T-helper 2 cell treated with Interferon-gamma antibody and Interleukin-4, amounts not matched to agents 5 μg/mL and 100 μg/mL, for 36 hours (primary cell): ENCODE measurements at places on chromosomes 12 and 14.

DNA sequence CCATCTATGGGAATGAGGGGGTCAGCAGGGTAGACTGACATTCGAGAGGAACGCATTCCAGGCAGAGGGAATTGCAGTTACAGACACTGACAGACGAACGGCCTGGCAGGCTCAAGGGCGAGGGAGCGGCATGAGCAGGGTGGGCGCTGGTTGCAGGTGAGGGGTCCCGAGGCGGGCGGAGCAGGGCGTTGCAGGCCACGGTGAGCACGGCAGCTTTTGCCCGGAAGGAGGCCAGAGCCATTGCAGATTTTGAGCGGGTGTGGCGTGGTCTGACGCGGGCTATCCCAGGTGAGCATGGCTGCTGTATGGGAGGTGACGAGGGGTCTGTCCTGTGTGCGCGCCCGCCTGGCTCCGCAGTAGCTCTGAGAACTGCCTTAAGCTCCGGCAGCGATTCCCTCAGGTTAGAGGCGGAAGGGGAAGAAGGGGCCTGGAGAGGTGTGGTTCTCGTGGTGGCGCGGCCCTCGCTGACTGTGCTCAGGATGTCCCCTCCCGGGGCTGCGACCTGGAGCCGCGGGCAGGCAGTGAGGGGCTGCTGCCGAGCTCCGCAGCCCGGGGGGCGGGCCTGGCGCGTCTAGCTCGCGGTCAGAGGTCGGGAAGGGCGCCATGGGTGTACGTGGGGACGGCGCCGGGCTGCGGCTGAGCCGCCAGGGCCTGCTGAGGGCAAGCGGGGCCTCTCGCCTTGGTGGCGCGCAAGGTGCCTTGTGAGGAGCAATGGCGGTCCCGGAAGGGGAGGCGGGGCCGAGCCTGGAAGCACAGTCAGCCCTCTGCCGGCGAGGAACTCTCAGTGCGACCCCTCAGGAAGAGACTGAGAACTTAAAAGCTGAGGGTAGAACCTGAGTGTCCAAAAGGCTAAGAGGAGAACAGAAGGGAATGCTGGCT, 177.1 kb downstream of the CACNA1C start:
- no peak for DNase-seq

- no peak for DNase-seq
These were observed 11.0 kb upstream of the CACNA2D4 start for GRCh38 chr12:1929241-1929984.

DNA sequence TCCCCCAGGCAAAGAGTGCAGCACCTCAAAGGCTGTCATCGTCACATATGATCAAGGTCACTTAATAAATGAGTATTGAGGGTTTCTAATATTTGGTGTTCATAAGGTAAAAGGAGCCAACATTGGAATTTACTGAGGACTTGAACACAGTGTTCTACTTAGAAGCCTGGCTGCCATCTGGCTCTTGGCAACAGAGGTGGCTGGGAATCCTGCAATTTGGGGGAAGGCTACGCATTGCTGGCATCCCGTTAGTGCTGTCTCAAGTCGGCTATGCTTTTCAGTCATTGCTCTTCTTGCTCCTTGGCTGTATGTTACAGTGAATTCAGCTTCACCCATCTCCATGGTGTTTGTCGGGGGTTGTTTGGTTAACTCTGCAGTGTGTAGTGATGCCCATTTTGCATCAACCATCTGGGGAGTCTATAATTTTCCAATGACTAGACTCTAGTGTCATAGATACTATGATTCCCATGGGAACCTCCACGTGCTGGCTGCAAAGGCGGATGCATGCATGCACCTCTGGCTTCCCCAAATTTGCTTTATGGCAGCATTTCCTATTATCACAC, 12.9 kb upstream of the SLC24A4 start:
- DNase-seq: no peak

- no peak for DNase-seq
These were observed 119.6 kb upstream of the PTPRB start for GRCh38 chr12:70756791-70757190.

DNA sequence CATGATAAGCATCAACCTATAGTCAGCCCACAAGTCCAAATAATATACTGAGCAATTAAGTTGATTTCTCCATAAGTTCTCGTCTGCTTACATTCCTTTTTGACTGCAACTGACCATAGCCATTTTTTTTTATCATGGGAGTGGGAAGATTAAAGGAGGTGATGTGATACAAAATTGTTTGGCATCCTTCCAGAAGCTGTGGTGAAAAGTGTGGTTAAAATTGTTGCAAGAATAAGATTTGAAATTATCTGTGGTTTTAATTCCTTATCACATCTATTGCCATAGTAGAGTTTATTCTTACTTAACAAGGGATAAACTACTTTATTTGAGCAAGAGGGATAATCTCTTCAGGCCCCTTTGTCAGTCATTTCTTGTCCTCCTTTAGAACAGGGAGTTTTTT, 50.7 kb downstream of the LIN52 start:
- no peak for DNase-seq

GRCh38 chr12:4086481-4086880, 187.1 kb upstream of the CCND2 start:
- DNase-seq: no peak

DNA sequence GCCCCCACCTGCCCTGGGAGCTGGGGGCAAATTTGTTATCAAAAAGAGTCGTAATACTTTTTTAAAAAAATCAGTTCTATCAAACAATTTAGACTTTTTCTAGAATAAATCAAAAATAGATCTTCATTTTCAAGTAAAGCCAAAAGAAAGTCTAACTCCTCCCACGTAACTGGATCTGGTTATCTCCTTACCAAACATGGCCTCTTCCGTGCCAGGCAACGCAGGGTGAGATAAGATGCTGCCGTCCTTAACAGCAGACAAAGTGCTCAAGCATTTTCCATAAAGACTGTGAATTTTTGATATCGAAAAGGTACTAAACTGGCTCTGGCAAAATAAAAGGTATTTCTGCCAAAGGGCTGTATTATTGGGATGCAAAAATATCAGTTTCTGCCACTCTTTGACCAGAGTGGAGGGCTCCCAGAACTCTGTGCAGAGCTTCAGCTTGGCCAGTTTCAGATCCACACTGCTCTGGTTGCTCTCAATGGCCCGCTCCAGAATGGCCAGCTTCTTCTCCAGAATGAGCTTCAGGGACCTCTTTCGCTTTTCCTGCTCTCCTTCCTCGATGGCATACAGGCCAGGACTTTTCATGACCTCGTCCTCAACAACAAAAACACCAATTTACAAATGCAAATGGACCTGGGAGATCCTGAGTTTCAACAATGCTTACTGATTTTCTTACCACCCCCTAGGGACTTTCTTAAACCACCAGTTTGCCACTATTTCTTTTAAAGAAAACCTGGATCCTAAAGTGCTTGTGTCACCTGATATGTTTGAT, 29.0 kb downstream of the NRDE2 start:
- no peak for DNase-seq

- no peak for DNase-seq
These were observed 256.9 kb downstream of the SYT1 start for GRCh38 chr12:79121486-79121885.

DNA sequence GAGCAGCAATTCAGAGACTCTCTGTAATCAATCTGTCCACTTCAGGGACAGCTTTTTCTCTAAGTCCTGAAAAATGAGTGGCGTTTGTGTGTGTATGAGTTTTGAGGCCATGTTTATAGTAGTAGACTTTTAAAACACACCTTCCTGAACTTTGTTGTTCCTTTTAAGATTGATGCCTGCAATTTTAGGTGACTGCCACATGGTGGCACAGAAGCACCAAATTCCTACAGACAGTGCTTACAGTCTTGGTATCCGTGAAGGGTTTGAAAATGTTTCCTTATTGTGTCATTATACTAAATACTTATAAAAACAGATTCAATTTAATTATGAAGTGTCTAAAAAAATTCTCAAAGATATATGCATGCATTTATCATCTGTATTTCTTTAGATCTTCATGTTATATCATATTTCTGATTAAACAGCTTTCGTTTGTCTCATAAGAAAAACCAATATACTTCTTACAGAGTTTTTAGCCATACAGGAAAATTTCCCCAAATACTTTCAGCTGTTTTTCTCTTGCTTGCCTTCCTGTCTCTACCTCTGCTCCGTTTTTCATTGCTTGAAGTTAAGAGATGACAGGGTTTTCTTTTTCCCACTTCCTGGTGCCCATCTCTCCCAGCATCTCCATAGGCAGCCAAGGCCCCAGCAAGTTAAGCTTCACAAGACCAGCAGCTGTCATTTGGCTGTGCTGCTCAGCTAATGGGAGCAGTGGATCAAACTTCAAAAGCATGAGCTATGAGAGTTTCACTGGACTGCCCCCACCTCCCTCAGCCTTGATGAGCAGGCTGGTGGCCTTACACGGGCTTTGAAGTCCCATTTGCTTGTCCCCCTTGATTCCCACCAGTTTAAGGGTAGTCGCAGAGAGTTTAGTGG, 259.6 kb downstream of the AKAP6 start:
- DNase-seq: no peak

DNA sequence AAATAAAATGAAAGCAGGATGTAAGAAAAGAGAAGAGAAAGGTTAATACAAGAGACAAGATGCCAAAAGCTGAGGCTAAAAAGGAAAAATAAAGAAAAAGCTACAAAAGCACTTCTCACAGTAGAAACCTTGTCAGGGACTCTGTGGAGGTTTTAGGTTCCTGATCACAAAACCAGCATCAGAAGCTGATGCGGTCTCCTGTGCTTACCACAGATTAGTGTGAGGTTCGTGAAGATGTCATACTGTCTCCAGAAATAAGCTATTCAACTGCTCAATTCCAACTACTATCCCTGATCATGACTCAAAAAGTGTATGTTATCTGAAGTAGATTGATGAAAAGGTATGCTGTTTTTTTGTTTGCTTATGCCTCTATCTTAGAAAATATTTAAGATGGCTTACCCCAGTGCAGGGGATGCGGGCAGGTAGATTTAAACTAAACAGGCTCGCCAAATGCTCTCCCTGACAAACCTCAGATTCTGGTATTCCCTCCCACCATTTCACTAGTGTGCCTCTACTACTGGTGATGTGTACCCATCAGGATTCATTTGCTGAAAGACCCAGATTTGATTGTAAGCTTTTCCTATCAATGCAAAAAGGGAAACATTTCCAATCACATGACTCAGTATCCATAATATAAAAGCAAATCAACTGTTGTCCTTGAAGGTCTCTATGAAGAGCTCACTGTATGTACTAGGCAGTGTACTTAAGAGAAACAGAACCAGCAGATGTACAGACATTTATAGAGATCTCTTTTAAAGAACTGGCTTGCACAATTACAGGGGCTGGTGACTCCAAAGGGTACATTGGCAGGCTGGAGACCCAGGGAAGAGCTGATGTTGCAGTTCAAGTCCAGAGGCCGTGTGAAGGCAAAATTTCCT, 169.5 kb upstream of the FOXN3 start:
- peak; percentile 20 for DNase-seq

DNA sequence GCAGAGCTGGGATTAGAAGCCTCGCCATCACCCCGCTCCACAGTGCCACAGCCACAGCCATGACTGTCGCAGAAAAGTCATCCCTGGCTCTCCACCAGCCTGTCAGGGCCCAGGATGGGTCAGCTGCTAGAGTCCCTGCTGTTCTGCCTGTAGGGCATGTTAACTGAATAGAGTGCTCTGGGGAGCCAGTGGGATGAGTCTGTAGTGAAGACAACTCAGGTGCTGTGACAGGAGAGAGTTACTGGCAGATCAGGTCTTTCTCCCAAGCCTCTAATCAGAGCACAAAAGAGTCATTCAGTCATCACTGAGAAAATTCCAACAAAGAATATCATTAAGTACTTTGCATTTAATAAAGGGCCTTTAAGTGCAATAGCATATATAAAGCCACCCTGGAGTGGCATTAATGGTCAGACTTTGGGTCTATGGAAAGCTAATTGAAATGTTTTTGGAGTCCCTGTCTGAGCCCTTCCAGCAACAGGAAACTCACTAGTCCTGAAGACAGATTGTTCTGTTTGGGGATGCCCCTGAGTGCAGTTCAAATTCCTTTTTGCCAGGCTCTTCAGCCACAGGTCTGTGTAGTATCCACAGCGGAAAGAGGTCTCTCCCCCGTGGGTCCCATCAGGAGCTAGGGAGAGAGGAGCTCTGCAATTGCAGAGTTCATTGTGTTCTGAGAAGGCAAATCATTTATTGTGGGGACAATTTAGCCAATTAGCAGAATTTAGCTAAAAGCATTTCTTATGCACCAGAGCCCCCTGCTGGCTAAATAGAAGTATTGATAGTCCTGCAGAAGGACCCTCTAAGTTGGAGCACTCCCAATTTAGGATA, 45.2 kb upstream of the C14orf132 start:
- DNase-seq: peak; percentile 5

DNA sequence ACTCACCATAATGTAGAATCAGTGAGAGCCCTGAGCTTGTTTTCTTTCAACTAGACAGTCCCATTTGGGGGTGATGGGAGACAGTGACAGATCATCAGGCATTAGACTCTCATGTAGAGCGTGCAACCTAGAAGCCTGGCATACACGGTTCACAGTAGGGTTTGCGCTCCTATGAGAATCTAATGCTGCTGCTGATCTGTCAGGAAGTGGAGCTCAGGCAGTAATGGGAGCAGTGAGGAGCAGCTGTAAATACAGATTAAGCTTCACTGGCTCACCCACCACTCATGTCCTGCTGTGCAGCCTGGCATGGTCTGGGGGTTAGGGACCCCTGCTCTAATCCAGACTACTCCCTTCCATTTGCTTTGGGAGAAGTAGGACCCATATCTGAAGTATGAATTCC, 55.6 kb downstream of the FNTB start:
- no peak for DNase-seq

- DNase-seq: no peak
These were observed 29.6 kb downstream of the CHST11 start for GRCh38 chr12:104486363-104486750.

- no peak for DNase-seq
These were observed 116.1 kb upstream of the ATF7IP start for GRCh38 chr12:14249368-14249767.

DNA sequence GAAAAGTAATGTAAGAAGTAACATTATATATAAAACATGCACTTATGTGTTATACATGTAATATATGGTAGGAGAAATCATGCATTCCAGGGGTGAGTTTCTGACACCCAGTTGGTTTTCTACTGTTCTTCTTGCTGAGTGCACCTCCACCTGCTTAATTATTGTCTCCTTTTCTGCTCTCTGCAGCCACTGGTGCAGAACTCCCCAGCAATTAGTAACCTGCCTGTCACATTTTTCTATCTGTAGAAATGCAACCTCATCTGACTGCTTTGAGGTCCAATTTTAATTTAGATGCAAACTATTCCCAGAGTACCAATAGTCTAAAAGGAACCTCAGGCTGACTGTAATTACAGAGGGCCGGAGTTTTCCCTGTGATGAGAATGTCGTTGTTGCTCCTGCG, 842.1 kb downstream of the AACS start:
- DNase-seq: no peak

DNA sequence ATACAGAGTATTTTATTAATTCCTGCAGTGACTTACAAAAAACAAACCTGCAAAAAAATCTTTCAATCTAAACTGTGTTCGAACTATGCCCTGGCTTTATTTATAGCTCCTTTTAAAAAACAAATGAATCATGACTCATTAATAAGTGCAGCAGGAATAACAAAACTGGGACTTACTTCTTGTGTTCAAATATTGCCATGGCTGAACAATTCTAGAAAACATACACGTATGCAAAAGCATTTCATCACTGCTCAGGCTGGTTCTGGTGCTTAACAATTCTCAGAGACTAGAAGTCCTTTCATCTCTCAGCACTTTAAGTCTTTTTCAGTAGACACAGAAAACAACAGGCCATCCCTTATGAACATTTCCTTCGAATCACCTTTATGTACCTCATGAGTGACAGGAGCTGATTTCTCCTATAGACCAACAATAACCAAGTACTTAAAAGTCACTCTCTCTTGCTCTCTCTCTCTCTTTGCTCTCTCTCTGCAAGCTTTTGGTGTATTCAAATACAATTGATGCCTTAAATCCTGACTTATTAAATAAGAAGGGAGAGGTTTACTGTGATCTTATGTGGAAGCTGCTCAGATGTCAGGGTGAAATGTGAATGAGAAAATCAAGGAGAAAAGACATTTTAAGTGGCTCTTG, 268.8 kb downstream of the TTC8 start:
- no peak for DNase-seq

GRCh38 chr14:88683119-88683518, 109.6 kb downstream of the EML5 start:
- no peak for DNase-seq
